ENCODE measurements at places on chromosomes 1 and 21. TPM values are rescaled to one million over a fixed set of nuclear protein-coding genes. Genes with fewer than 3 reads are reported as not detected.

CACNA1E gene
- not detected for total RNA-seq

HSD3B2 gene
- 3.9 TPM for total RNA-seq

SLC35F3 gene
- not detected for total RNA-seq

LENEP gene
- total RNA-seq: 1.5 TPM

AKNAD1 gene
- total RNA-seq: 0.44 TPM

IGSF9 gene
- total RNA-seq: not detected

C1orf116 gene
- total RNA-seq: 0.44 TPM

TEX38 gene
- not detected for total RNA-seq

CRYAA gene
- not detected for total RNA-seq

NID1 gene
- total RNA-seq: 321 TPM

OVAAL gene
- total RNA-seq: not detected

PRMT6 gene
- 14.4 TPM for total RNA-seq

KRTAP12-2 gene
- not detected for total RNA-seq

CTPS1 gene
- 46.3 TPM for total RNA-seq

HPDL gene
- total RNA-seq: 1.7 TPM

EIF2D gene
- 78.4 TPM for total RNA-seq

GBP6 gene
- total RNA-seq: not detected

CDC42BPA gene
- 58.6 TPM for total RNA-seq

WLS gene
- 47.9 TPM for total RNA-seq

SMIM1 gene
- not detected for total RNA-seq

COL9A2 gene
- 5.9 TPM for total RNA-seq

MRPL24 gene
- 79.3 TPM for total RNA-seq

NTNG1 gene
- 1.5 TPM for total RNA-seq

ATP5PO gene
- 134 TPM for total RNA-seq

HAPLN2 gene
- total RNA-seq: 12.9 TPM

ATP5IF1 gene
- 207 TPM for total RNA-seq

CATSPERE gene
- total RNA-seq: 1.5 TPM

SH3D21 gene
- 4.1 TPM for total RNA-seq

EXO1 gene
- not detected for total RNA-seq

PIK3C2B gene
- 18.0 TPM for total RNA-seq

TBX19 gene
- total RNA-seq: 2.9 TPM

DCST1 gene
- total RNA-seq: not detected

GPR37L1 gene
- total RNA-seq: 26.3 TPM
